ENCODE measurements at places on chromosomes 7 and 10.

GRCh38 chr7:111486472-111487142, 75.7 kb downstream of the IMMP2L start:
- no peak for DNase-seq

DNA sequence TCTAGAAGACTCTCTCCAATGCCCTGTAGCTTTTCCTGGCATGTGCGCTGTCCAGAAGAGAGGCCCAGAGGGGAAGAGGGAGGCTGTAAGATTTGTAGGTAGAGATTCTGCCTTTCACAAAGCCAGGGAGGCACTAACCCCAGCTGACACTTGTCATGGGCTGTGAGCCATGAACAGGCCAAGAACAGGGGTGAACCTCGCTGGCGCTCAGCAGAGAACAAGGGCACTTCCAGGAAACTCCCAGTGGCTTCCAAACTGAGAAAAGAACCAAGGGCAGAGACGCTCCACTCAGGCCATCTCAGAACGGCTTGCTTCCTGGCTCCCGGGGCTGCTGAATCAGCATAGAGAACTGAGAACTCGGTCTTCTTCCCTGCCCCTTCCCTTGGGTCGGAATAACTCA, 257.8 kb upstream of the ZNF32 start:
- no peak for DNase-seq

DNA sequence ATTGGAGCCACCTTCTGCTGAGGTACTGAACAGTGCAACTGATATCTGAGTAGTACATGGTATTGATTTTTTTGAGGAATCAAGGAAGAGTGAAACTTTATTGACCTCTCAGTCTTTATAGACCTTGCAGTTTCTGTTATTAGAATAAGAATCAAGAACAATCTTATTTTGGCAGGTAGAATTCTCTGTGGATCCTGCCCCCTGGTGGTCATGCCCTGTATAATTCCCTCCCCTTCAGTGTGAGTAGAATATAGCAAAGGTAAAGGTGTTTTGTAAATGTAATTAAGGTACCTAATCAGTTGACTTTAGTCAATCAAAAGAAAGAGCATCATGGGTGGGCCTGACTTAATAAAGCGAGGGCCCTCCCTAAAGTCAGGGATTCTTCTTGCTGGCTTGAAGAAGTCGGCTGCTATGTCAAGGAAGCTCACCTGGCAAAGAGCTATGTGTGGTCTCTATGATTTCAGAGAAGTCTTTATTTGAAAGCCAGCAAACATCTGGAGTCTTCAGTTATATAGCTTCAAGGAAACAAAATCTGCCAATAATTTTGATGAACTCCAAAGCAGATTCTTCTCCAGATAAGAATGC, 142.8 kb downstream of the LSM5 start:
- DNase-seq: peak; percentile 1

GRCh38 chr10:59687657-59688056, 22.0 kb downstream of the SLC16A9 start:
- DNase-seq: no peak

DNA sequence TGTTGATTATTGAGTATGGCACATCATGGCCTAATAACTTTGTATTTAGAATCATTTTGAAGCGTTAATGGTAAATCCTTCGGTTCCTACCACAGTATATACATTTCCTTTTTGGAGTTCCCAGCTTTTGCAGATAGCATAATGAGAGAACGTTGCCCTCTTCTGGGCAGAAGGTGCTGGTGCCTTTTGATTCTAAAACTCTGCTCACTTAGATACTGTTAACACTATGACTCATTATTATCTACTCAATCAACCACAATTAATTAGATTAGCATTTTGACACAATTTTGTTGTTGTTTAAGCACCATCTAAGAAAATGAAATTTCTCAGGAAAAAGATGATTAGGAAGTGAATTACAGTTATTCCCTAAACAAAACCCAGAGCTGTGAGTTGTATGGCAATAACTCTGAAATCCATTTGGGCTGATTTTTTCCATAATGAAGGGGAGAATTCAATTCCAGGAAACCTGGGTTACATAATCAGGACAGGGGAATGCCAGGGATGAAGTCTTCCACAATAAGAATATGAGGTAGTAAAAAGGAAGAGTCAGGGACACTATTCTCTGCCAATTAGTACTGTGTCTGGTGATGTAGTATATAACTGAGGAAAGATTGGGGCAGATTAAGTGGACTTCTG, 11.5 kb upstream of the DLD start:
- DNase-seq: peak; percentile 38

- no peak for DNase-seq
These were observed 4.5 kb upstream of the SEMA3D start for GRCh38 chr7:85191383-85191782.

GRCh38 chr7:33356336-33356735, 227.0 kb downstream of the BBS9 start:
- DNase-seq: no peak

GRCh38 chr7:43931346-43931745, 5.1 kb downstream of the UBE2D4 start:
- DNase-seq: peak; percentile 13

GRCh38 chr10:4813496-4813895, 12.5 kb upstream of the AKR1E2 start:
- no peak for DNase-seq
